Suppressor macrophage (primary cell): ENCODE measurements at places on chromosomes 7 and 10.

DNA sequence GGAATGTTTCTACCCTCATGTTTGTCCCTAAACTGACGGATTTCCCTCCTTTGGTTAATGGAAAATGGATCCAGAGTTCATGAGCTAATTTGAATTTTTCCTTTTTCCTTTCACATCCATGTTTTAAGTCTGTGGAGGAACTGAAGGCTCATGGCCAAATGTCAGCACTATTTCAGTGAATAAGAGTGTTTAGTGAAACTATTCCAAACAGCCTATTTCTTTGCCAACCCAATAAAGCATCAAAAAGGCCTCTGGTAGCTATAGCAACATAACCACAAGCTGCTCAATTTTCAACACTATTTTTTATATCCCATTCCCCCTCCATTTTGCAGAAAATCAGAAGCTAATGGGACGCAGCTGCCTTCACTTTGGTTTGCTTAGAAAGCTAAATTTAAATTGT lies 1454.1 kb downstream of the GATA3 start:
- DNase-seq: no peak

GRCh38 chr10:93503075-93503474 lies 6.7 kb downstream of the CEP55 start:
- no peak for DNase-seq

- no peak for DNase-seq
These were observed 22.0 kb downstream of the CDCA7L start for GRCh38 chr7:21923658-21924057.

DNA sequence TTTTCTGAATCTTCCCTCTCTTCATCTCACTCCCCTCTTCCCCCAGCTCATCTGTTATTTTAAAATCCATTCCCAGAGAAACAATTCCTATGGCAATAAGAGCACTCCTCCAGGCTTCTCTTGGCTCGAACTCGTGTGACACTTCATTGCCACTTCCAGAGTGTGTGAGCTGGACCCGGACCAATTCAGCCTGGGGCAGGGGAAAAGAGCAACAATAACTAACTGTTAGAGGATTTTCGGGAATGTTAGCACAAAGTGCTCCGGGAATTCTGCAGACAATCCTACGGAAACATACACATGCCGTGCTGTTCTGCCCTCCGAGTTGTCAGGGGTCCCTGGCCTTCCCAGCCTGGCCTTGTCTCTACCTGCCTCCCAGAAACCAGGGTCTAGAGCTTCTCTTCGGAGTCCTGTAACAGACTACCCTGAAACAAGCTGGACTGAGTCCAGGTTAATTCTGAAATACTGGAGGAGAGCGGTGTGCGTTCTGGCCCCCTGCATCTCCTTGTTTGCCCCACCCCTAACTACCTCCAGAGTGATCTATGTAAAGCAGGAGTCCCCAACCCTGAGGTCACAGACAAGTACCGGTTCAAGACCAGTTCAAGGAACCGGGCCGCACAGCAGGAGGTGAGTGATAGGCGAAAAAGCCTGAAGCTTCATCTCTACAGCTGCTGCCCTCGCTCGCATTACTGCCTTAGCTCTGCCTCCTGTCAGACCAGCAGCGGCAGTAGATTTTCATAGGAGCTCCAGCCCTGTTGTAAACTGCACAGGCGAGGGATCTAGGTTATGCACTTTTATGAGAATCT lies 11.3 kb downstream of the COL26A1 start:
- no peak for DNase-seq
